ENCODE measurements at places on chromosomes 16 and 17.

DNA sequence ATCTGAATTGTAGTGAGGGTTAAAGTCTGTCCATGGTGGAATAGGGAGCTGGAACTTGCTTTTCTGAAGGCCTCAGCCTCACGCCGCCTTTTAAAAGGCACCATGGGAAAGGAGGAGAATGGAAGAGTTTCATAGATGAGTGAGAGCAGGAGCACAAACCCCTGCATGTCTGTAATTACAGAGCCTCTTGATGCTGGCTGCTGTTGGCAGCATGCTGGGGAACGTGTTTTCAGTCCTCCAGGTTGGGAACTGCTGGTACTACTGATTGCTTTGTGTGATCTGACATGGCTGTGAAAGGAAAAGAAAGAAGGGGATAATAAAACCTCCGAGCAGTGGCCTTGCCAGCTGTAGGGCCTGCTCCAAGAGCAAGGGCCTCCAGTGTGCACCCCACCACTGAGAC is 16.8 kb upstream of the DYNLL2 start:
- no peak for DNase-seq

GRCh38 chr17:56870081-56870651 is 36.2 kb downstream of the DGKE start:
- no peak for DNase-seq

DNA sequence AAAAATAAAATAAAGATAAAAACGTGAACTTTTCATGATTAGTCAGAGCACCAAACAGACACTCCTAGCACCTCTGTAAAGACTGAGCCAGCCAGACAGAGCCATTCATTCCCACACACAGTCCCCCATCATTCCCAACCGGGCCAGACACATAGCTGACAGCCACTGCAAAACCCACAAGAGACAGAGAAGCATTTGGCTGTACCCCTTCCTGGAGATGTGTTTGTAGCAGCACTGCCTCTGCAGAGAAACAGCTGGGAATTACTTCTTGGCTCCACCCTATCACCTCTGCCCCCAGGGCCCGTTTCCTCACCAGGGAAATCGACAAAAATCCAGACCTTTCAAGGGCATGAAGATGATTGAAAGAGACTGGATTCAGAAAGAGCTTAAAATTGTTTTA is 46.4 kb downstream of the MYH11 start:
- no peak for DNase-seq

GRCh38 chr17:45248132-45248957 is 13.5 kb downstream of the SPATA32 start:
- DNase-seq, result peak; percentile 81

DNA sequence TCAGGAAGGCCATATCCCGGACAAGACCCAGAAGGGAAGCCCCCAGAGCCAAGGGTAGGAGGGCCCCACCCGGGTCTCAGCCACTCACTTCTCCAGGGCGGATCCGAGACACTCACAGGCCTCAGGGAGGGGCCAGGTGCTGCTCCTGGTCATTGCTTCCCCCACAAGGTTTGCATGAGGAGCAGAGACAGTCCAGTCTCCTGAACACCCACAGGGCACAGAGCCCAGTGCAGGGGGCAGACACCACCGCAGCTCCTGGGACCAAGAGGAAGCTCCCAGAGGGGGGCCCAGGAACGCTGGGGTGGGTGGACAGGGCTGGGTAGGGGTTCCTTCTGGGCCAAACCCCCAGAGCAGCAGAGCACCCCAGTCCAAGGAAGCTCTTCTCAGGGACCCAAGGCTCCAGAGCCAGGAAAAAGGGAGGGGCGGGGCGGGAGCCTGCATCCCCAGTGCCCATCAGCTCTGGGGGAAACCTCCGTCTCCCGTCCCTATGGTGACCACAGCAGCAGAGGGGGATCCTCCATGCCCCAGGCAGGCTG is 709 bp upstream of the MRPL28 start:
- no peak for DNase-seq

DNA sequence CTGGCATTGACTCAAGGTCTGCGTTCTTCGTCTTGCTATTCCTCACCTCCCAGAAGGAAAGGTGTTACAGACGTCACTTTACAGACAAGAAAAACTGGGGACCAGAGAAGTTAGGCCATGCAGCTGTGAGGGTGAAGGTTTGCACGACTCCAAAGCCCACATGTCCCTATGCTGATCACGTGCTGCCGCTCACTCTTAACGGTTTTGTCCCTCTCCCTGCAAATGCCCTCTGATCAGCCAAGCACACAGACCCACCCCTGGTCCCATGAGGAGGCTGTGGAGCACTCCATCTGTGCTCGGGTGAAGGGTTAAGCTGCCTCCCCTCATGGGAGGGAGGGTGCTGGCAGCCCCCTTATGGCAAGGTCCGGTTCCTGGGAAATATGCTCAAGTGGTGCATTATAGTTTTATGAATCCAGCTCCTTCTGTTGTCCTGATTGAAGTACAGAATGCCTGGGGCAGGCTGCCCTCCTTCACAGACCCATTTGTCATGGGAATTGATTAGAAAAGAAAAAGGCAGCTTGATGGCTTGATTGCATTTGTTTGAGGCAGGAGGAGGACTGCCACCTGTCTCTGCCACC is 18.8 kb downstream of the CCDC182 start:
- no peak for DNase-seq

- no peak for DNase-seq
Observed at GRCh38 chr16:21327046-21327445, 49.0 kb upstream of the CRYM start.

DNA sequence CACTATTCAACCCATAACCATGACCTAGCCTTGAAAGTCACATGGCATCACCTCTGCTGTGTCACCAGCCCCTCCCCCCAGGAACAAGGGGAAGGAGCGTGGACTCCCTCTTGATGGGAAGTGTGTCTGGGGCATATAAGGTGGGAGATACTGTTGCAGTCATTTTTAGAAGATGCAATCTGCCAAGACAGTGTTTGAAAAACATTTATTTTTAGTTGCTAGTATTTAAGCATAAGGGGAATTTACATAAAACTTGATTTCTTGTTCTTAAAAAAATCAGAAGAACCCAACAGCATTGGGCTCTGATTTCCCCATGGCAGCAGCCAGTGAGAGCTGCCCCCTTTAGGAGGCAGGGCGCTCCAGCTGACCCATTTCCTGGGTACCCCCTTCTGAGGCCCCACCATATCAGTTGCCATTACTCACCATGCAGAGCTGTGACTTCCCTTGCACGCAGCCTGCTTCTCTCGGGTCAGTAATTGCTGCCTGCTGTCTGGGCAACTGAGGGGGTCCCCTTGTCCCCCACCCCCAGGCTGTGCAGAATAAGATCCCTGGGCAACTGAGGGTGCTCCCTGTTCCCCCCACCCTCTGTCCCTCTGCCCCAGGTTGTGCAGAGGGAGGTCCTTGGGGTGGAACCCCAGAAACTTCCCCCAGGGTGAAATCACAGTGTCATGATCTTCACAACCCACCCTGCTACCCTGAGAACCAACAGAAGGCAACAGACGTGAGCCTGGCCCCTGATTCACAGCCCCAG is 11.8 kb upstream of the CDC42EP4 start:
- DNase-seq, result no peak

DNA sequence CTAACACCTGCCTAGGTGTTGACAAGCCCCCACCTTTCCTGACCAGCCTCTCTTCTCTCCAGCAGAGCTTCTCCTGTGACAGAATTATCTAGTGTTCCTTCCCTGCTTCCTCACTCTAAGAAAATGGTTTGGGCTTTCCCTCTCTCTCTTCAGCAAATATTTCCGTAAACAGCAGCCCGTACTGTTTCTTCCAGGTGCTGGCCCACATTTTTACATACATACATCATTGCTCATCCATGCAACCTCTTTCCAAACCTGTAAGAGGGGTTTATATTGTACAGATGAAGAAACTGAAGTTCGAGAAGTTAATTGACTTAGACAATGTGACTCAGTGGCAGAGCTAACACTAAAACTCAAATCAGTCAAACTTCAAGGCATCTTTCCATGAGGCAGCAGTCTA is 569 bp upstream of the TEKT3 start:
- no peak for DNase-seq

GRCh38 chr17:72117535-72118334 is 3.1 kb upstream of the SOX9 start:
- DNase-seq, result no peak

GRCh38 chr17:6661464-6661848 is 9.9 kb downstream of the C17orf100 start:
- DNase-seq, result no peak

Data from effector memory CD8-positive, alpha-beta T cell (primary cell).